Hindlimb muscle (tissue), 1 donor: ENCODE measurements at places on chromosomes 4 and X.

DNA sequence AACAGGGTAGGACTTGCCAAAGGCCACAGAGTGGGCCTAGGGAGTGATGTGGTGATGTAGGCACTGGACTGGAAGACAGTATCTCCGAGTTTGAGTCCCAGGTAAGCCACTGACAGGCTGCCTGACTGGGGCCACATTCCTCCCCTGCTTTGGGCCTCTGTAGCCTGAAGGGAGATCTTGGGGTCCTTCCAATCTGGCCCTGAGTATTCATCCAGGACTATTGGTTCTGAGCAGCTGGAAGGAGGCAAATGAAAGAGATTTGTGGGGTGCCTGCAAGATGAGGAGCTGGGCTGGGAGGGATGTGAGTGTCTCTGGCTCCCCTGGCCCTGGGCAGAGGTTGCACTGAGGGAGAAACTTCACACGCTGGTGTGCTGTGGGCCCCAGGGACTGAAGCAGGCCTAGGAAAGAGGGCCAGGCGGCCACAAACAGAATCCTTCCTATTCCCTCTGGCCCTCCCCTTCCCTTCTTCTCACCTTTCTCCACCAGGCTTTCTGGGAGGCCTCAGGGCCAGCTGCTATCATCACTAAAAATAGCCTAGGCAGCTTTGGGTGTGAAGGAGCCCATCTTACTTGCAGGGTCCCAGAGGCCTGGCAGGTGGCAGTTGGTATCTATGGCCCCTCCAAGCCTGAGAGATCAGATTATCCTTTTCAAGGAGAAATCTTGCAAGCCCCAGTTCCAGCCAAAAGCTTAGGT, 70.1 kb downstream of the PJA1 start:
- DNase-seq: no peak

GRCh38 chr4:94428884-94429283, 22.9 kb upstream of the PDLIM5 start:
- no peak for DNase-seq

DNA sequence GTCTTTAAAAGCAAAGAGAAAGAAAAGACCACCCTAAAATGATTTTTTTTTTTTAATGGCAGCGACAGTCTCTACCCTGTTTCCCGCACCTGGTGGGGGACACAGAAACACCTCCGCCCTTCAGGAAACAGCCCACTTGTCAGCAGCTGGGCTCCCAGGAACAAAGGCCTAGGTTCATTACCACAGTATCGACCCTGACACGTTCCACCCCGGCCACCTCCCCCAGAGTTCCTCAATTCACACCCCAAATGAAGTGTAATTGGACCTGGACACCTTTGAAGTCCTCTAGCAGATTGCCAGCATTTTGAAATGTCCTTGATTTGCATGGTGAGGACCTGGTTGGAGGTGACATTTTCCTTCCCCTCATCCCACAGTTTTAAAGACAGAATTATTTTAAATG, 175.0 kb upstream of the BCOR start:
- DNase-seq: no peak

GRCh38 chr4:56683455-56683854, 2.4 kb upstream of the HOPX start:
- no peak for DNase-seq

DNA sequence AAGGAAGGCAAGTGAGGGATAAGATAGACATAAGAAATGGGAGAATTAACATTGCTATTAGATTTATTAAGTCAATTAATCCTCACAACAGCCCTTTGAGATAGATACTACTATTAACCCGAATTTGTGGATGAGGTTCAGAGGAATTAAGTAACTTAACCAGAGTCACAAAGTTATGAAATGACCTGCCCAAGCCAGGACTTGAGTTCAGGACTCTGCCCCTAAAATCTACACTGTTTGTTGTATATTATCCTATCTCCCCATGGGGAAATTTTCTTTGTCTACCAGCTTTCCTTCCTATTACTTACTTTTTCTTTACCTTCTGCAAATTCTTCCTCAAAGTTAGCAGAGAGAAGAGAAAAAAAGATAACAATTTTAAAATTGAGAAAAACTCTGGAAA, 33.4 kb upstream of the UBQLN2 start:
- DNase-seq: no peak

DNA sequence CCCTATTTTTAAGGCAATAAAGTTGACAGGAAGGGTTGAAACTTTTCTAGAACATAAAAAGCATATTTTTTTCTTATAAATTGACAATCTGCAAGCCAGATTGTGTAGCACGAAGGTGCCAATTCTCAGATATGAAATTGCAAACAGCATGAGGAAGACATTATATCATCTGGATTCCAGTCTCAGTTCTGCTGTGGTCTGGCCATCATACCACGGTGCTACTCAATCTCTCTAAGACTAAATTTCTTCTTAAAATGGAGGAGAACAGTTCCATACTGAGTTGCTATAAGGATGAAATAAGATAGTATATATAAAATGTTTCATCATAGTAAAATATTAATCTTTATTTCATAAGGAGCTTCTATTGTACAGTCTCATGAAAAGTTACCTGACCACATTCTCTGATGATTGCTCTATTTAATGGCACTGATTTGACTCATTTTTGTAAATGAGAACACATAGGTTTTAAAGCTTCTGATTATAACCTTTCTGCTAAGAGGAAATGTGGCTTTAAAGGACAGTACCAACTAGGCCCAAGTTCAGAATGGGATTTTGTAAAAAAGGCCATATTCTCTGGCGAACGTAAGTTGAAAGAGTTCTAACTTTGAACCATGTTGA, 127.9 kb downstream of the SHROOM3 start:
- DNase-seq: no peak

- peak; percentile 83 for DNase-seq
Observed at GRCh38 chrX:13432414-13433297, 112.8 kb upstream of the ATXN3L start.

DNA sequence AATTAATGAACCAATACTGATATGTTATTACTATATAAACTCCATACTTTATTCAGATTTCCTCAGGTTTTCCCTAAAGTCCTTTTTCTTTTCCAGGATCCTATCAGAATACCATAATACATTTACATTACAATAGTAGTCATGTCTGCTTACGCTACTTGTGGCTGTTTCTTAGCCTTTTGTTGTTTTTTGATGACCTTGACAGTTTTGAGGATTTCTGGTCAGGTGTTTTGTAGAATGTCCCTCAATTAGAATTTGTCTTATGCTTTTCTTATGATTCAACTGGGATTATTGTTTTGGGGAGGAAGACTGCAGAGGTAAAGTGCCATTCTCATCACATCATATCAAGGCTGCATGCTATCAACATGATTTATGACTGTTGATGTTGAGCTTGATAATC, 9.1 kb downstream of the SOX3 start:
- no peak for DNase-seq

DNA sequence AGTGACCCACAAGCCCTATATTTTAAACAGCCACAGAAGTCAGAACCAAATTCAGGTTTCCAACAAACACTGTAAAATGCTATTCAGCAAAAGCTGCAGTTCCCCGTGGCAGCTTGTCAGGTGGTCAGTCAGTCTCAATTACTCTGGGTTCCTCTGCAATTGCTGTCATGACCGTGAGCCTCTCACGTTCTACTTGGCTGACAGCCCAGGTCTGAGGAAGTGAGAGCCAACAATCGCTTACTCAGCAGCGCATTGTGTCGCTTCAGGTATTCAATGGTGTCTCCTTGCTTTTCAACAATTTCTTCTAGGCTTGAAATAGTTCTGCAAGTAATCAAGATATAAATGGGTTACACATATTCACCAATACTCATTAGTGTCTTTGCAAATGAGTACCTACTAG, 25.8 kb downstream of the TRIM75 start:
- peak; percentile 42 for DNase-seq

- no peak for DNase-seq
Observed at GRCh38 chr4:61319156-61319555, 119.0 kb downstream of the ADGRL3 start.

- peak; percentile 29 for DNase-seq
Observed at GRCh38 chrX:126994032-126994600, 174.6 kb downstream of the PRR32 start.

GRCh38 chrX:152926923-152927322, 29.1 kb downstream of the ZNF185 start:
- no peak for DNase-seq

DNA sequence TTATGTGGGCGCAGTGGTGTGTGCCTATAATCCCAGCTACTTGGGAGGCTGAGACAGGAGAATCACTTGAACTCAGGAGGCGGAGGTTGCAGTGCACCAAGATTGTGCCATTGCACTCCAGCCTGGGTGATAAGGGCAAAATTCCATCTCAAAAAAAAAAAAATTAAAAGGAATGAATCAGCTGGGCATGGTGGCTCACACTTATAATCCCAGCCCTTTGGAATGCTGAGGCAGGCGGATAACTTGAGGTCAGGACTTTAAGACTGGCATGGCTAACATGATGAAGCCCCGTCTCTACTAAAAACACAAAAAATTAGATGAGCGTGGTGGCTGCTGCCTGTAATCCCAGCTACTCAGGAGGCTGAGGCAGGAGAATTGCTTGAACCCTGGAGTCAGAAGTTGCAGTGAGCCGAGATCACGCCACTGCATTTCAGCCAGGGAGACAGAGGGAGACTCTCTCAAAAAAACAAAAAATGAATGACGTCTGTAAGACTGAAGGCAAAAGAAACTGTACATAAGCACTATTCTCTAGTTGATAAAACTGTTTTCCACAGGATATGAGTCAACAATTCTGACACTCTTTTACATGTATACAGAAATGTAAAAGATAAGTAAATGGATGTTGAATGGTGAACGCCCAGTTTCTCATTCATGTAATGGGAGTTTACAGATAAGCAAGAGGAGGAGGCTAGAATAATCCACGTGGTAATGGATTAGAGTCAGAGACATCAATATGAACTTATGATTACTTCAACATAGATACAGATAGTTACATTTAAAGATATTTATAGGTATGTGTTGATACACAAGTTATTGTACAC, 22.2 kb downstream of the CENPC start:
- no peak for DNase-seq

- DNase-seq: no peak
Observed at GRCh38 chr4:133440404-133440803, 291.3 kb downstream of the PCDH10 start.

DNA sequence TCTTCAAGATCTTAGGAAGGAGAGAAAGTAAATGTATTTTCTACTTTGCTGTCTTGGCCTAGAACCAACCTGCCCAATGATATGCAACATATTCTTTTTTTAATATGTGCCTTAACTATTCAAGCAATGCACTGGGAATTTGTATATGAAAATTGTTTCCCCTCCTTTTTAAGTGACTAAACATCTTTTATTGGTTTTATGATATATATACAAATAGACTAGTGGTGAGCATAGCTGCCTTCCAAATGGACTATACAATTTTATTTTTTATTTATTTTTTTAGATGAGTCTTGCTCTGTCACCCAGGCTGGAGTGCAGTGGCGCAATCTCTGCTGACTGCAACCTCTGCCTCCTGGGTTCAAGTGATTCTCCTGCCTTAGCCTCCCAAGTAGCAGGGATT, 10.3 kb downstream of the NOCT start:
- DNase-seq: no peak

GRCh38 chr4:142292231-142292630, 553.9 kb downstream of the INPP4B start:
- no peak for DNase-seq

- DNase-seq: no peak
Observed at GRCh38 chr4:152029631-152030030, 268.8 kb upstream of the GATB start.

GRCh38 chrX:22247169-22247568, 25.5 kb upstream of the CBLL2 start:
- no peak for DNase-seq

DNA sequence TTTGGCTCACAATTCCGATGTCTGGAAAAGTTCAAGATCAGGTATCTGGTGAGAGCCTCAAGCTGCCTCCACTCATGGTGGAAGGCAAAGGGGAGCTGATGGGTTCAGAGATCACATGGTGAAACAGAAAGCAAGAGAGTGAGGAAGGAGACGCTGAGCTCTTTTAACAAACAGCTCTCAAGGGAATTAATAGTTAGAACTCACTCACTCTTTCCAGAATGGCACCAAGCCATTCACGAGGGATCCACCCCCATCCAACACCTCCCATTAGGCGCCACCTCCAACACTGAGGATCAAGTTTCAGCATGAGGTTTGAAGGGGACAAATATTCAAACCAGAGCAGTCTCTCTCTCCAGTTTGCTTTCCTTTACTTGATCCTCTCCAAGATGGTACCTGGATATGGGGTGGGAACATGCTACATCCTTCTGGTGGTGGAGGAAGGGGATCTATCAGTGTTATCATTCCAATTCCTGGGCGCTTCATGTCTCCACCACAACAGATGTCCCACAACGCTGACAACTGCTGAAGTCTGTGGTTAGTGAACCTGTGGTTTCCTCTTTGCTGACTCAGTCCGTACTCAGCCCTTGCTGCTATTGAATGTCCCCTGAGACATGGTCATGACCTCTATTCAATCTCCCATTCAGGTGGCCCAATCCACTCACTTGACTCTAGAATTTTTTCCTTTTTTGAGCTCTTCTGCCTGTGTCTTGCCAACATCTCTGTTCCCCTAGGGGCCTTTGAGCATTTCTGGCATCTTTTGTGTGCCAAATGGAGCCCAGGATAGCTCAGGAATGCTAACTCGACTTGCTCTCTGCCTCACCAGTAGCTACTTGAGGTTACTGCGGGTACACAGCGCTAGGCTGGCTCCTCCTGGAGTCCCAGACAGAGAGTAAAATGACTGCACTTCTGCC, 395.2 kb downstream of the MID1IP1 start:
- no peak for DNase-seq

GRCh38 chrX:139803224-139803623, 95.3 kb upstream of the MCF2 start:
- no peak for DNase-seq

- no peak for DNase-seq
Observed at GRCh38 chr4:82680834-82681233, 117.8 kb downstream of the SCD5 start.

- no peak for DNase-seq
Observed at GRCh38 chr4:67083496-67083895, 461.8 kb downstream of the CENPC start.

DNA sequence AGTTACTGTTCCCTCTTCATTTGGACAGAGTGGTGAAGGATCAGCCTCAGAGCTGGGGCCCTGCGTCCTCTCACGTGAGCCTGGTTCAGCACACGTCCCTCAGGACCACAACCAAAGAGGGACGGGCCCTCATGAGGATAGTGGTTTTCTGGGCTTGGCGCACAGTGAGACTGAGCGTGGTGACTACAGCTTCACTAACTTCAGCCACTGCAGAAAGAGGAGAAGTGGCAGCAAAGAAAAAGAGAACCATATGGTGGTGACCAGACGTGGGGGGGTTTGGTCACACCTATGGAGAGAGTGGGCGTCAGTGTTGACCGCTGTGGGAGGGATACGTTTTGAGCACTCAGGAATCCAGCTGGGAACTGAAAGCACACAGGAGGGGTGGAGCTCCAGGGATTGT, 21.8 kb upstream of the TNIP3 start:
- no peak for DNase-seq

DNA sequence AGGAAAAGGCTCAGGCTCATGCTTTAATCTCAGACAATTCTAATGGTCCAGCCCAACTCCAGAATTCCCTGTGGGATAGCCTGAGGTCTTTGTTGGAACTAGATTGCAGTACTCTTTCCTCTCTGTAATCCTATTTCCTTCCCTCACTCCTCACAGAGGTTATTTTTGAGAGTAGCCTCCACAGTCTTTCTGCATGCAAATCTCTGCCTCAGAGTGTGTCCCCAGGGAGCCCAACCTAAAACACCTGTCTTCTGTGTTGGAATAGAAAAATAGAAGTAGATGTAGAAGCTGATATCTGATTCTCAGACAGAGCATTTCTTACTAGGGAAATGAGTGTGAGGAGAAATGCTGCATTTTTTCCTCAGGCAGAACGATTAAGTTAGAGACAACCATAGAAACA, 915.5 kb upstream of the EPHA5 start:
- no peak for DNase-seq
